ENCODE measurements at places on chromosomes 12 and 14. TPM values are rescaled to one million over a fixed set of nuclear protein-coding genes. Genes with fewer than 3 reads are reported as not detected.

DNA sequence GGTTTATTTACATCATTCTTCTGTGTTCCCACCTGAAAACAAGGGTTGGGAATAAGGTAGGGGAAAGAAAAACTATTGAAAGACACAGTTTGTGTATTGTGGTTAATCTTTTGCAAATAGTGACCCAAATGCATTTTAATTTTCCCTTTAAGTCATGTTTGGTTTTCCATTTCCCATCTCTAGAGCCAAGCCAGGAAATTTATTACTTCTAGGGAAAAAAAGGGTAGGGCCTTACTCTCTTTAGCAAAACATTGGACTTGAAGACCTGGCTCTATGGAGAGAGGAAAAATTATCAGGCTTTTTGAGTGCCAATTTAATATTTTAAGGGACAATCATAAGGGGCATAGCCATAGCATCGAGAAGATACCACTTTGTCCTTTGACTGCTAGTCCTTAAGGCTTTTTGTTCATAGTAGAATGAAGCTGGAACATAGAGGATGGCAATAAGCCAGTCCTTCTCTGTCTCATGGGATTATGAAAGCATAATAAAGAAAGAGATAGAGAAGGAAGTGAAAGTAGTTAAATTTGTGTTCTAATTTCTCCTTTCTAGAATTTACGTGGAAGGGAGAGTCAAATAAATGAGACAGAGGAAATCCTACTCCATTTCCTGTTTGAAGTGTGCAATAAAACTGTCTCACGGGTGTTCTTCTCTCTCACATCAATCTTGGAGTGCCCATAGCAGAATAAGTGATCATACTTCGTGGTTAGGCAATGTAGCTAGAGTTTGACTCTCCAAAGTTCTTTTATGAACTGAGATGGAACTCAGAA, 50.9 kb upstream of the PPFIA2 start:
- DNase-seq, result no peak

DNA sequence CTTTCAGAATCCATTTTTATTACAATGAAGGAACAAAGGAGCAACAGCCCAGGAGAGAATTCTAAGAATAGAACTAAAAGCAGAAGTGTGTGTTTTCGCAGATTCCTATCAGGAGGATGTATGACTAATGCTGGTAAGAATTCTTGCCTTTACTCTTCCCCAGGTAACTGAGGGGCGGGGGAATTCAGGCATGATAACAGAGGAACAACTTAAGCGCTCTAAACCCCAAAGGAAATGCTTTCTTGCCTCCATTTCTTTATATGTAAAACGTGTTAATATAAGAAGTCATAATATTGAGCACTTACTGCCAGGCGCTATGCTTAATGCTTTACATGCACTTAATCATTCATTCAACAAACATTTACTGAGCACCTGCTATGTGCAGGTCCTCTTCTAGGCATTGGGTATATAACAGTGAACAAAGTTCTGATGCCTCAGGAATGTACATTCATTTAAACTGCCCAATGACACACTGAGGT, 4.5 kb downstream of the HCAR1 start:
- DNase-seq, result no peak

DNA sequence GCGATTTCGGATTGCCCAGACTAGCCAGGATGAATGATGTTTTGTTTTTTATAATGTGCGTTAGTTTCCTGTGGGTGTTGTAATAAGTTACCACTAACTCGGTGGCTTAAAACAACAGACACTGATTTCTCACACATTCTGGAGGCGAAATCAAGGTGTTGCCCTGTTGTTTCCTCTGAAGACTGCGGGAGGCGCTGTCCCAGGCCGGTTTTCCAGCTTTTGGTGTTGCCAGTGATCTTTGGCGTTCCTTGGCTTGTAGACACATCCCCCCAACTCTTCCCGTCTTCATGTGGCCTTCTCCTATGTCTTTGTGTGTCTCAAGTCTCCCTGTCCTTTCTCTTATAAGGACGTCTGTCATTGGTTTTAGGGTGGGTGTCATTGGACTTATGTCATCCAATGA, 267.7 kb downstream of the AACS start:
- no peak for DNase-seq

- no peak for DNase-seq
These were observed 74.8 kb upstream of the PLXNC1 start for GRCh38 chr12:94073441-94074051.

- no peak for DNase-seq
These were observed 7.9 kb downstream of the ABCB9 start for GRCh38 chr12:122958198-122958888.

DNA sequence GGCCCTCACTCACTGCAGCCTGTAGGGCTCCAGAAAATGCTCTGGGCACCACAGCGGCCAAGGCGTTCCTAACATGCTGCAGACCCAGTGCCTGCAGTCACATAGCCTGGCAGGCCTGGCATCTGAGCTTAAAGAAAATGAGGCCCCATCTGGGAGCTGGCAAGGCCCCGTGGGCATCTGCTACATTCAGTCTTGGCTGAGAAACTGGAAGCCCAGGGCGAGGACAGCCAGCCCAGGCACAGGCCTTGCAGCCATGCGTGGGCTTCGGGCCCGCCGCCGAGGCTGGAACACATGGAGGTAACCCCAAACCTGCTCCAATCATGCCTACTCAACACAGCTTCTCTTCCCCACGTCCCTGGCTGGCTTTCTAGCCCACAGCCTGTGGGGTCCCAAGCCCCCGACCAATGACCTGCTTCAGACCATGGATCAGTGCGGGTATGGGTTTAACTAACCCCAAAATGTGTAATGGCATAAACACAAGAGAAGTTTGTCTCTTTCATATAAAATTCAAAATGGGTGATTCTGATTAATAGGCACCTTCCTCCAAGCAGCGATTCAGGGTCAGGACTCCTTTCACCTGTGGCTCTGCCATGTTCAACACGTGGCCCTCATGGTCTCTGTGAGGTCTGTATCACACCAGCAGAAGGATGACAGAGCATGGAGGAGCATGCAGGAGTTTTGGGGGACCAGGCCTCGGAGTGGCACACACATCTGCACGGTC, 6.4 kb downstream of the NGB start:
- no peak for DNase-seq

- no peak for DNase-seq
These were observed 397.8 kb upstream of the MIS18BP1 start for GRCh38 chr14:45650754-45651153.

The CYP46A1 gene
- total RNA-seq, result 5.5 TPM

The POTEM gene
- total RNA-seq, result not detected

GRCh38 chr14:100052819-100053218, 12.4 kb upstream of the EVL start:
- no peak for DNase-seq
